Subcutaneous adipose tissue (tissue), 4 donors: ENCODE measurements at places on chromosomes 6 and 20. TPM values are rescaled to one million over a fixed set of nuclear protein-coding genes. Genes with fewer than 3 reads are reported as not detected.

Gene POPDC3
- total RNA-seq: not detected

Gene RIMS1
- 0.85 TPM for total RNA-seq

Gene CYP39A1
- 0.88 TPM for total RNA-seq

Gene PBOV1
- not detected for total RNA-seq

Gene RBPJL
- total RNA-seq: not detected

Gene ATP9A
- total RNA-seq: 128 TPM

Gene SLC17A9
- total RNA-seq: 6.8 TPM

Gene MROH8
- total RNA-seq: 3.6 TPM

Gene LY6G6F
- total RNA-seq: not detected

Gene C6orf52
- not detected for total RNA-seq

Gene EPB41L1
- total RNA-seq: 73.0 TPM

Gene PDE10A
- 8.8 TPM for total RNA-seq

Gene PRSS35
- total RNA-seq: 0.33 TPM

Gene CAGE1
- total RNA-seq: not detected

Gene SLC17A3
- not detected for total RNA-seq

Gene LIN28B
- not detected for total RNA-seq
